Stimulated activated CD8-positive, alpha-beta memory T cell treated with anti-CD3 and anti-CD28 coated beads, Interleukin-4, amount 100 ng/mL, for 24 hours (primary cell): ENCODE measurements at places on chromosomes 2 and 18.

DNA sequence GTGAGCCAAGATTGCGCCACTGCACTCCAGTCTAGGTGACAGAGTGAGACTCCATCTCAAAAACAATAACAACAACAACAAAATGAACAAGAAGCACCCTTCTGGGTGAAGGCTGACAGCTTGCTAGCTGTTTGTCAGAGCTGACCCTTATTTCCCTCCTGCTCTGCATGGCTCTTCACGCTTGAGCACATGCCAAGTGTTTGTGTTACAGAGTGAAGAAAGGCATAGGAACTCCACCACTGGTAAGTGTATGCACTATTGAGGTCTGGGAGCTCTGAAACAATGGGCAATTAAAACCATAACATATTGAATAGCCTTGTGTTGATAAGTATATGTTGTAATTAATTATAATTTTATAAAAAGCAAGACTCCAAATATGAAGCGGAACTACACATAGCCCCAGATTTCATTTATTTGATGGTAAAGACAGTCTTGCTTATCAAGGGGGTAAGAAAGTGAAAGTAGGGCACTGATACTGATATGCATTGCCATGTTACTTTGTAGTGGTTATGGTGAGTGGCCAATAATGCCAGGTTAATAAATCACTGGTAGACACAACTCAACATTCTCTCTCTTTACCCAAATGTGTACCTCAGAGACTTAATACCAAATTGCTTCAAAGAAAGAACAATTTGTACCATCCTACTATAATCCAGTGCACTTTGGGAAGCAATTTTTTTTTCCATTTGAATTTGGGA lies 163.4 kb downstream of the VWC2L start:
- DNase-seq: no peak

GRCh38 chr18:63306249-63306648 lies 13.3 kb downstream of the BCL2 start:
- DNase-seq: no peak

GRCh38 chr18:23154030-23154429 lies 18.7 kb downstream of the CABLES1 start:
- no peak for DNase-seq

DNA sequence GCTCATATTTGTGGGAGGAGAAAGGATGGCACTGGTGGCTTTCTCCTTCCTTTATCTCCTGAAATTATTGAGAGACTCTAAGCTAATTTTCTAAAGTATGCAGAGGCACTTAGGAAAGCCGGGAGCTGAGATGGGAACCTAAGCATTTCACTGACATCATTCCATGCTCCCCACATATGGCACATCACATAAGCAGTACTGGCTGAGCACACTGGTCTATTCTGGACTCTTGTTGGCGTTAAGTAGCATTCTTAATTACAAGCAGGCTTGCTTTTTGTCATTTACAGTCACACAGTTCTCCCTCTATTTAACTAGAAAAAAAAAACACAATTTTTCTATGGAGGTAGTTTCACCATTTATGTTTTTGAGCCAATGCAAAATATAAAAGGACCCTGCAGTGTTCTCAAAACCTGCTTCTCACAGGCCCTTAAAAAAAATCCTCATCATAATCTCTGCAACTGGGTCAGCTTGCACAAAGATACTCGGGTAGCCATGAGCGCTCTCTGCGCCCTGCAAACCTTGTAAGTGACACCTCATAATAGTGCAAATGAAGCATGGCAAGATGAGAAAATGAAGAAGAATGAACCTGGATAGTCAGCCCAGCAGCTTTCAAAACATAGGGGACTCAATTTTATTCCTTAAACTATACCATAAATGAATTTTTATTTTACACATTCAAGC lies 688.6 kb downstream of the NRXN1 start:
- no peak for DNase-seq

DNA sequence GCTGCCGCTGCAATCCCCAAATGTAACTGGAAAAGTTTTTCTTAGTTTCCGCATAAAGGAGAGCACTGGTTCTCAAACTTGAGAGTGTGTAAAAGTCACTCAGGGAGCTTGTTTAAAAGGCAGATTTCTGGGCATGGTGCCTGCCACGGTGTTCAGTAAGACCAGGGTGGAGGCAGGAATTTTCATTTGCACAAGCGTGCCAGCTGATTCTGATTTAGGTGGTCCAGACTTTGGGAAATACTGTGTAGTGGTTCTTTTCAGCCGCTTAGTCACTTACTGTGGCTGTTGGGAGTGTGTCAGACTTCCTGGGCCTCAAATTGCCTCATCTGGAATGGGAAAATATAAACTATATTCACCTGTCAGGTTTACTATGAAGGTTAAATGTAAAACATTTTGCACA lies 788 bp downstream of the ARMC9 start:
- no peak for DNase-seq

GRCh38 chr18:61541673-61542072 lies 208.4 kb downstream of the CDH20 start:
- DNase-seq: no peak

GRCh38 chr2:160753331-160753654 lies 259.7 kb upstream of the RBMS1 start:
- no peak for DNase-seq

DNA sequence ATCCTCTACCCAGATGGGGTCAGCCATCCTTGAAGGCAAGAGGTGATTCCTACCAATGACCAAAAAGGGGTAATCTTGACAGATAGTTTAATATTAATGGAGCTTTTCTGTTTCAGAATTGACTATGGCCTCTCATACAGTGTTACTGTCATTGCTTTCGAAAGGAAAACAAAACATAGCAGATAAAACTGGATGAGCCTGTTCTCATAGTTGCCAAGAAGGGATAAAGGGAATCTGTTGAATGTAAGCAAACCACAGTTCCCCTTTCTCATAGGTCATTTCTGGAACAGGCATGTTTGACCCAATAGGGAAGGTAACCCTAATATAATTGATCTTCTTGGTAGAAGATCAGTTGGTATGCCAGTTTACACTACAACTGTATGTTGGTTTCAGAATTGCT lies 1.6 kb downstream of the RAB27B start:
- no peak for DNase-seq

DNA sequence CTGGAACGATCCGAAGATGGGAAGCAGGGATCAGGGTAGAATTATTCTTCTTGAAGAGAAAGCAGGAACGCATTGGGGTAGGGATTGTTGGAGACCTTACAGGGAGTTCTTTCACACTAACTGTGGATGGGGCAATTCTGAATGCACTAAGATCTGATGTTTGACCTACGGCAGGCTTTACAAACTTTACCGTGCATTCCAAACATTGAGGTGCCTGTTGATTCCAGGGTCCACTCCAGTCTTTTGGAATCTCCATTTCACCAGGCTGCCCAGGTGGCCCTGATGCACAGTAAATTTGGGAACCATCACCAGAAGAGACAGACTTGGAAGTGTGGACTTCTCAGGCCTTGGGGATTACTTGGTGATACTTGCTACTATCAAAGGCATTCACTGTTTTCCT lies 76.9 kb downstream of the RFTN2 start:
- DNase-seq: no peak

DNA sequence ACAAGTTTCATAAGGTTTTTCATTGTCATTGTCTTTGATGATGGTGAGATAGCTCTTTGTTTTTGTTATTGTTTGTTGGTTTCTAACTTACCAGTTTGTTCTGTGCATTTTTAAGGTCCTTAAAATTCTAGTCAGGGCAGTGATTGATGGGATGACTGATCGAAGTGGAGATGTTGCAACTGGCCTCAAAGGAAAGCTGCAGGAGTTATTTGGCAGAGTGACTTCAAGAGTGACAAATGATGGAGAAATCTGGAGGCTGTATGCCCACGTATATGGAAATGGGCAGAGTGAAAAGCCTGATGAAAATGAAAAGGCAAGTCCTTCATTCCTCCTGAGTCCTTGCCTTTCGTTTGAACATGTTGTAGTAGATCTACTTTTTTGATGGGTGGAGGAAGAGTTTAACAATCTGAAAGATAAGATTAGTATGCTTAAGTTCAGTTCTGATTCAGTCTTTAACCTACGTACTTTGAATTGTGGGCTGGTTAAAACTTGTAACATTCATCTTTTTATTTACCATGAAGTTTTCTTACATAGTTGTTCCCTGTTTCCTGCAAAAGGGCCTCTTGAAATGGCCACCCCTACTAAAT lies 135.8 kb upstream of the LTBP1 start:
- no peak for DNase-seq

- no peak for DNase-seq
These were observed 419.3 kb upstream of the VWC2L start for GRCh38 chr2:213991453-213992108.

DNA sequence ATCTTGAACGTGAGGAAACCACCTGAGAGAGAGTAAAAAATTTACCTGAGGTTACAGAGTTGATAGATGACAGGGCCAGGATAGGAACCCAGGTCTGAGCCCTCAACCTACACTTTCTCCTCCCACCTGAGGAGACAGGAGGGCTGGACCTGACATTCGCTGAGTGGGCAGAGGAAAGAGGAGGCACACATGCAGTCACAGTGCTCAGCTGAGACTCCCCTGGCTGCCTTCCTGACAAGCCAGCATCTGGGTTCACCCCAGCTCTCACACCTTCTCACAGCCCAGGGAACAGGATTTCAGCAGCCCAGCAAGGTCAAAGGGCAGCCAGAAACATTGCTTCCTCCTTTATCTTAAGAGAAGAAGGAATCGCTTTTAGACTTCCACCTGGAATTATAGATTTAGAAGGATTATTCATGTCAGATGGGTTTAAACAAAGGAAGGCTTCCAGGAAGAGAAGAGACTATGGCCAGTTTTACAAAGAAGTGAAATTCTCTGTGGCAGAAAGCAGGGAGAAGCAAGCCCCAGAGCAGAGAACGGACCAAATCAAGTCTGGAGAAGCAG lies 18.1 kb upstream of the PKDCC start:
- no peak for DNase-seq

GRCh38 chr2:191108331-191108730 lies 42.5 kb downstream of the STAT4 start:
- DNase-seq: no peak

DNA sequence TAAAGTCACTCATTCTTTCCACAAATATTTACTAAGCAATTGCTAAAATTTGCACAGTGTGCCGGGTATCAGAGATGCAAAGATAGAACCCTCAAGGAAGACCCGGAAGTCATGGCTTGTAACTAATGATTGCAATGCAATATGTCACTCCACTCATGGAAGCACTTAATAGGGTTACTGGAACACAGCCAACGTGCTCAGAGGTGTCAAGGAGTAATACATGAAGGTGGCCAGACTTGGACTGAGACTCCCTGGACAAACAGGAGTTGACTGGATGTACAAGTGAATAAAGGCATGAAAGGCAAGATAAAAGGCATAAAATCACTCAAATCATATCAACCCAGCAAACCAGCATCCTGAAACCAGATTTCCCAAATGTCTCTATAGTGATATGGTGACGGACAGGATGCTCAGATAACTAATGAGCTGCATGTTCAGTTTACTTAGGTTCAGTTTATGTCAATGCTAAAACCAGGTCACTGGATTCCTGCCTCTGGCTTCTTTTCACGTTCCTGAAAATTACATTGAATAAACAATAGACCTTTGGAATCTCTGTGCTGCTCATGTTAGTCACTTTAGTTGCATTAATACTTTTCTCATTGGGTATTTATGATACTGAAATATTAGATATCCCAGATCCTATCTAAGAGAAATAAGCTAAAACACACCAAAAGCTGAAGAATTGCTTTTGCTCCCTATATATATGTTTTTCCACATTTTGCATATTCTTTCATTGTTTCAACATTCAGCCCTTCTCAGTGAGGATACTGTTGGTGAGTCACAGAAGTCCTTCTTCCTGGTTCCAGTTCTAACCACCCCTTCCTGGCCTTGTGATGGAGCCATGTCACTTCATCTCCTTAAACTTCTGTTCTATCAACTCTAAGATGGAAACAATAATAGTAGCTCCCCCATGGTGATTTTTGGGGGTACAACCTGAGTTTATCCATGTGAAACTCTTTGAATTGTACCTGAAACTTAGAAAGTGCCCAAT lies 688.9 kb upstream of the ID2 start:
- no peak for DNase-seq

DNA sequence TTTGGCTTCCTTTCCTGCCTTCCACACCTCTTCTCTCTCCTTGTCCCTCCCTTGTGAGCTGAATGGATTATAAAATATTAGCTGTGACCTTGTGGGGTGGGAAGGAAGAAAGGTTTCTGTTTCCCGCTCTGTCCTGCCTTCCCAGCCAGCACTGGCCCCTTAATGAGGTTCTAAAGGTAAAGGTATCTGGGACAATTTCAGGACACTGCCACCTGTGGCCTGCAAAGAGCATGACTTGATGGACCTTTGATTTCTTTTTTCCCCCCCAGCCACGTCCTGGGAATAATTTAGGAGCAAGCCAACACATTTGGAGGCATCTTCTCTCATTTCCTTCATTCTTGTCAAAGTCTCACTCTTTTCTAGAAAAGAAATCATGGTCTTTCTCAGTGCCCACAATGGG lies 246.7 kb upstream of the EPAS1 start:
- no peak for DNase-seq

GRCh38 chr2:69026026-69026425 lies 13.0 kb downstream of the ANTXR1 start:
- DNase-seq: no peak

DNA sequence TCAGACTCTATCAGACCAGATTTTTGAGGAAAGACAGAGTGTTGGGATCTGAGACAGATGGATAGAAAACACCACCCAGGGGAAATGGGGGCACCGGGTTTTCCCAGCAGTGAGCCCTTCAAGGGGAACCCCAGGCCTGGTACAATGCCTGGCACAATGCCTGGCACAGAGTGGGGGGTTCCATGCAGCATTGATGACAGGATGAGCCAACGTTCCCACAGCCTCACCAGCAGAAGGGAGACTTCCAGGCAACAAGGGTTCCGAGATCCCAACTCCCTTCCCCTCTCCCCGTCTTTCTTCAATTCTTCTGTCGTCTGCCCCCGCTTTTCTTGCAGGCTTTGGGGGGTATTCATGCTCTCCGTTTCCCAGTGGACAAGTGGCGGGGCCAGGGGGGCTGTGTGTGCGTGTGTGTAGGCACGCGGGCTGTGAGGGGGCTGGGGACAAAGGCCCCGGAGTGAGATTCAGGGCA lies 132.1 kb upstream of the HAAO start:
- no peak for DNase-seq

DNA sequence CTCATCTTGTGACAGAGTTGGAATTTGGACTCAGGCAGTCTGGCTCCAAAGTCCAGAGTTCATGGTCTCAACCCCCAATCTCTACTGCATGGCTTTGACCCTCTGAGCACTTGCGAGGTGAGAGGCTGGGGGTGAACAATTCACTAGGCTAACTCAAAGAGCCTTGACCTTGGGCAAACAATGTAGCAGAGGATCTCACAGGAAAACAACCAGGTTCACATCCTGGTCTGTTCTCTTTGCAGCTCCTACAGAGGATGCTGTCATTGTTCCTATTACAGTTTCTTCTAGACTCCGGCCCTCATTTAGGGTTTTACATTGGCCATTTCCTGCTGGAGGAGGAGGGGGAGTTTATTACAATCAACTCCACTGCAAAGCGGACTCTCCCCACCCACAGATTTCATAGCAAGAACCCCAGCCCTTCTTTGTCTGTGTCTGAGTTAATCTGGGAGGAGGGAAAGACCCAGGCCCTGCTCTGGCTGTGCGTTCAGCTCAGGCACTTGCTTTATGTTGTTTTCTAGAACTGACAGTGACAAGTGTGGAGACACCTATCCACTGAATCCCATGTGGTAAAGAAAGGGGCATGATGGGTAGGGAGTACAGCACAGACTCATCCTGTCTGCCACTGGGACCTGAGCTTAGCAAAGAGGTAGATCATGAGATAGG lies 101.6 kb downstream of the LBH start:
- no peak for DNase-seq
